ENCODE measurements at places on chromosomes 3 and 15. TPM values are rescaled to one million over a fixed set of nuclear protein-coding genes. Genes with fewer than 3 reads are reported as not detected.
A peak's percentile ranks its signal among the peaks of the same experiment; 100 is the strongest.

The RARRES1 gene
- total RNA-seq, result 20.5 TPM

The SEMA6D gene
- not detected for total RNA-seq

The APOD gene
- not detected for total RNA-seq

The EOMES gene
- total RNA-seq, result not detected

The SLC28A2 gene
- not detected for total RNA-seq

The ADIPOQ gene
- total RNA-seq, result not detected

The STIMATE gene
- 16.8 TPM for total RNA-seq

The DUSP7 gene
- 9.4 TPM for total RNA-seq

DNA sequence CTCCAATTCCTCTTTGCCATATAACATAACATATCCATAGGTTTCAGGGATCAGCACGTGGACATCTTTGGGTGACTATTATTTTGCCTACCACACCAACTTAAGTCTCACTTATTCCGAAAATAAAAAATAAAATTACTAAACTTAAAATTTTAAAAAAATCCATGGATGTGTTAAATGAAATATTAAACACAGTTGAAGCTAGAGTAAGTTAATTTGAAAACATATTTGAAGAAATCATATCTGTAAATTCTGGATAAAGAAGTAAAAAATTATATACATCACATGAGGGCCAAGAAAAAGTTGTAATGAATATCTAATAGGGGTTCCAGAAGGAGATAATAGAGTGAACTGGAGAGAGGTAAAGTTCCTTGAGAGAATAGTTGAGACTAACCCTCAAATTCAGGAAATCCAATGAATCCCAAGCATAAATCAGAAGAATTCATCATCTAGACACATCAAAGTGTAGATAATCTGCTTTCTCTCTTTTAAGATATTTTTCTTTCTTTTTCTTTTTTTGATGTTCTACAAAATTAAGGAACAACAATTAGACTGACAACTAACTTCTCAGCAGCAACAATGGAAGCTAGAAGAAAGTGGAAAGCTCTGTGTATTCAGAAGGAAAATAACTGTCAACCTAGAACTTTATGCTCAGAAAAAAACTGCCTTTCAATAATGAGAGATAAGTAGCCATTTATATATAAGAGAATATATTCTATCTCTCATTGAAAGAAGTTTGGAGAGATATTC, 147.4 kb downstream of the ABHD5 start:
- DNase-seq, result no peak

DNA sequence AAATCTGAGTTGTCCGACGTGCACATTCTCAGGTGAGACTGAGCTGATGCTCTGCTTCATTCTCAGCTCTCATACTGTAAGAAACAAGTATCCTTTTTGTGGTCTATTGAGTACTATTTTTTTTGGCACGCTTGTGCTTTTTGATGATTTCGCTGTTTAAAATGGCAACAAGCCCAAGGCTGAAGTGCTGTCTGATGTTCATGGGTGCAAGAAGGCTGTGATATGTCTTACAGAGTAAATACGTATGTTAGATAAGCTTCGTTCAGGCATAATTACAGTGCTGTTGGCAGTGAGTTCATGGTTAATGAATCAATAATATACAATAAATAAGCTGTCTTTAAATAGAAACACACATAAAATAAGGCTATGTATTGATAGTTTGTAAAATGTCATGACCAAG, 27.2 kb downstream of the AQR start:
- DNase-seq, result no peak

DNA sequence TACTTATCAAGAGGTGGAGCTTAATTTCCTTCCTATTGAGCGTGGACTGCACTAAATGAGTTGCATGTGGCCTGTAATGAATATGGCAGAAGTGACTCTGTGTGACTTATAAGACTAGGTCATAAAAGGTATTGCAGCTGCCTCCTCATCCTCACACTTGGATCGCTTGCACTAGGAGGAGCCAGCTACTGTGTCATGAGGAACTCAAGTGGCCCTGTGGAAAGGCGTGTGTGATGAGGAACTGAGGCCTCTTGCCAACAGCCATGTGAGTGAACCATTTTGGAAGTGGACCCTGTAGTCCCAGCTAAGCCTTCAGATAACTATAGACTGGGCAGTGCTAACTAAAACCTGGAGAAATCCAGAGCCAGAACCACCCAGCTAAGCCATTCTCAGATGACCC, 7.1 kb upstream of the SLC30A4 start:
- no peak for DNase-seq

DNA sequence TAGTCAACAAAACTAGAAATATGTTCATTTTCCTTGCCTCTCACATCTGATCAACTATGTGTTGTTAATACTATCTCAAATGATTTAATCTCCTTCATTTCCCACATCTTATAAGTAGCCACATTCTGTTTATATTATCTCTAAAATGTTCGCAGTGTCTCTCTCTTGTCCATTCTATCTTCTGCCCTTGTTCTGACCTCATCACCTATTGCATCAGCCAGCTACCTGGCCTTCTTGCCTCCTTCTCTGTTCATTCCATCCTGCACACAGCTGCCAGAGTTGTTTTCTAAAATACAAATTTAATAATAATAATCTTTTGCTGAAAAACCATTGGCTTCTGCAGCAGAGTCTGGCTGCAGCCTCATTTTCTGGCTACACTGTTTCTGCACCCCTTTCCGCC, 75.3 kb upstream of the CCNL1 start:
- no peak for DNase-seq

DNA sequence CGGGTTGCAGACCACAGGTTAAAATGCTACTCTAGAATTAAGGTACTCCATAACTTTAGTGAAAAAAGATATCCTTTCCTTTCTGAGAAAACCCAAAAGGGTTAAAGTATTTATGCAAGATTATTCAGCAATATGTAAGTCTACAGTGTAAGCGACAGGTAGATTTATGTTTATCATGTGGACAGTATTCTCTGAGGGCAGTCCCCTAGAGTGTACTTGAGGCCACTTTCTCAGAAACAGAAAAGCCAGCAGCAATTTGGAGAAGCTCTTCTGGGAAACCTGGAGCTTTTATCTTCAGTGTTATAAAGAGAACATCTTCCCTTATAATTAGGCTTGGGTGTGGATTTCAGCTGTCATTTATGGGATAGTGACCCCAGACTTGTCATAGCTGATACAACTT, 8.9 kb downstream of the ST3GAL6 start:
- no peak for DNase-seq

- no peak for DNase-seq
Measured at GRCh38 chr3:20424086-20424485, 238.1 kb upstream of the SGO1 start.

- peak; percentile 55 for DNase-seq
Measured at GRCh38 chr3:197750396-197750831, 731 bp downstream of the FYTTD1 start.

DNA sequence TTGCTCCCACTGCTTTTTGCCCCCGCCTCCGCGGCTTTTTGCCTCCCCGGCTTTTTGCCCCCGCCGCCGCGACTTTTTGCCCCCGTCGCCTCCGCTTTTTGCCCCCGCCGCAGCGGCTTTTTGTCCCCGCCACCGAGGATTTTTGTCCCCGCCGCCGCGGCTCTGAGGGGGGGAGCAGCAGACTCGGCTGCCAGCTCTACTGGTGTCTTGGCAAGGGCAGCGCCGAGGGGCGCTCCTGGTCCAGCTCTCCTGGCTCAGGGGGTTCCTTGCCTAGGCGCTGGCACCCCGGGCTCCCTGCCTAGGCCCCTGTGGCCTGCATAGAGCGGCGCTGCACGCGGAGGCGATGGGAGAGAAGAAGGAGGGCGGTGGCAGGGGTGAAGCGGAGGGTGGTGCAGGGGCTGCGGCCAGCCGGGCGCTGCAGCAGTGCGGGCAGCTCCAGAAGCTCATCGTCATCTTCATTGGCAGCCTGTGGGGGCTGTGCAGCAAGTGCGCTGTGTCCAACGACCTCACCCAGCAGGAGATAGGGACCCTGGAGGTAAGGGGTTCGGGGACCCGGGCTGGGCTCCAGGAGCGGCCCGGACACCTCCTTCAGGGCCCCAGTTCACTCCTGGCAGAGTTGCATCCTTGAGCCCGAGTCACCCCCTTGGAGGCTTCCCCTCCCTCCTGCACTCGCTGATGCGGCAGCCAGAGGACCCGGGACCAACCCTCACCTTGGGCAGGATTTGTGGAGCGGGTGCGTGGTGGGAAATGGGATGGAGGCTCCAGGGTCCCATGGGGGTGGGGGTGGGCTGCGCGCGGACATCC, 642.4 kb downstream of the GOLGA6L6 start:
- no peak for DNase-seq

GRCh38 chr3:131704098-131704497, 201.3 kb upstream of the MRPL3 start:
- no peak for DNase-seq

- DNase-seq, result no peak
Measured at GRCh38 chr15:88490036-88490435, 22.5 kb downstream of the MRPS11 start.

GRCh38 chr3:144221761-144222160, 250.1 kb downstream of the DIPK2A start:
- no peak for DNase-seq

DNA sequence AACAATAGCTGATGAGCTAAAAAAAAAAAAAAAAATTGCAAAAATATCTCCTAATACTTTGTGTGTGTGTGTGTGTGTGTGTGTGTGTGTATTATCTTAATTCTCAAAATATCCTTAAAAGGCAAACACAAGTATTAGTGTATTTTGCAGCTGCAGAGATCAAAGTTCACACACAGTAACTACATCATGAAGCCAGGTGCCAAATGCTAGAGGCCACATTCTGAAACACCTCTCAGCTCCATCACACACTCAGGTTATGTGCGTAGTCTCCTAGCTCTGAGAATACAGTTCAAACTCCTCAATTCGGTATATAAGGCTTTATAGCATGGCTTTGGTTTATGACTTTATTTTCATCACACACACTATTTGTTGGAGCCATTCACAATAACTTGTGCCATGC, 33.5 kb upstream of the PPARG start:
- no peak for DNase-seq

- DNase-seq, result no peak
Measured at GRCh38 chr3:127328421-127328820, 40.6 kb upstream of the PRR20G start.

GRCh38 chr3:48630407-48630806, 4.9 kb downstream of the SLC26A6 start:
- no peak for DNase-seq

DNA sequence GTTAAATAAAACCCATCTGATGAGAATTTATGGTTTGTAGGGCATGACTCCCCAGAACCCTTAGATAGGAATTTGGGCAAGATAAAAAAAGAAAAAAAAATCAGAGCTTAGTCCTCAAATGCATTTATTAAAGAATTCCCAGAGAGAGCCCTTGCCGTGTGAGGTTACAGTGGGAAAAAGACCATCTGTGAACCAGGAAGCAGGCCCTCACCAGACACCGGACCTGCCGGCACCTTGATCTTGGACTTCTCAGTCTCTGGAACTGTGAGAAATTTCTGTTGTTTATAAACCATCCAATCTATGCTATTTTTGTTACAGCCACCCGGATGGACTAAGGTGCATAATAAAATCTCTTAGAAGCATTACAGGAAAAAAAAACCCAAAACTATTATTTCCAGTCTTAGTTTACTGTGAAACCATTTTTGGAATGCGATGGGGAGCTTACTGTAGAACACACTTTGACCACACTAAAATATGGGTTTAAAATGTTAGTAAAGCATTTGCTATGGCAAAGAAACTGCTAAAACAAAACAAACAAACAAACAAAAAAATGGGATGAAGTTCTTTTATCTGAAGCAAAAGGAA, 72.2 kb downstream of the LEKR1 start:
- DNase-seq, result no peak

GRCh38 chr15:34768530-34768929, 13.7 kb upstream of the GJD2 start:
- no peak for DNase-seq

DNA sequence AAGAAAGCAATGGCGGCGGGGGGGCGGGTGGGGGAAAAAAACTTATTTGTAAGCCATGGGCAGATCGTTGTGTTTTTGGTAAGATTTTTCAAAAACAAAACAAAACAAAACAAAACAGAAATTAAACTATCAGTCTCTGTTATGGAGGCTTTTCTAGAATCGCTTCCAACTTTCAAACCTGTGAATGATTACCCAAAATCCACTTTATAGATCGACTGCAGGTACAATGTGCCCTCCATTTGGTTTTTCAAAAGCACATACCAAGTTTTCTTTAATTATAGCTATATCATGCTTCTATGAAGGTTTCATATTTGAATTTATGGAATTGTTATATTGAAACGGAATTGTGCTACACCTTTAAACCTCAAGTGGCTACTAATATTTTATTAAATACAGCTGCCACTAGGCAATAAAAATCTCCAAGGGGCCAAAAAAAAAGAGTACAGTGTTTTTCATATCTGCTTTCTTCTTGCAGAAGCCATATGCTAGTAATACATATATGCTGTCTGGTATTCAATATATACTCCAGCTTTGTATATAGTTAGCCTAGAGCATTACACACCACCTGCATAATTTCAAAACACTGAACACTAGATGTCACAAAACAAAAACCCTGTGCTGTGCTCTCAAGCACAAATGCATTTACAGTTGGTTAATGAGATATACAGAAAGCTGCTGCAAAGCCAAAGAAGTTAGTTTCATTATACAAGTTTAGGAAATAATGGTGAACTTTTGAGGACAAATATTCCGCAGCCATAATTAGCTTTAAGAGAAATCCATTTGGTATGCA, 683.8 kb upstream of the NR2F2 start:
- no peak for DNase-seq
